ENCODE measurements at places on chromosomes 11 and 22.

- DNase-seq = no peak
These were observed 8.9 kb downstream of the TMEM218 start for GRCh38 chr11:125102510-125102909.

DNA sequence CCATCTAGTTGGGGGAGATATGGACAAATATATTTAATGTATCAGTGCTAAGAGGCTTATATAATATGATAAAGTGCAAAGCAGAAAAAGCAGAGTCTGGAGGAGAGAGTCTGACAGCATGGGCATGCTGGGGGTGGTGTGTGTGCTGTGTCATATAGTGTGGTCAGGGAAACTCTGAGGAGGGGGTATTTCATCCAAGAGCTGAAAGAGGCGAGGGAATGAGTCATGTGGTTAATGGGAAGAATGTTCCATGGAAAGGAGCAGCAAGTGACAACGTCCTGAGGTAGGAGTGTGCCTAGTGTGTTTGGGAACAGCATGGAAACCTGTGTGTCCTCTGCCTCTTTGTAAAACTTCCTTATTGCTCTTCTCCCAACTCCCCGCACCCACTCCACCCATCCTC lies 38.0 kb downstream of the EIF3F start:
- no peak for DNase-seq

GRCh38 chr11:119623682-119624081 lies 105.3 kb downstream of the NECTIN1 start:
- no peak for DNase-seq

- peak; percentile 54 for DNase-seq
These were observed 4.0 kb downstream of the VWCE start for GRCh38 chr11:61290905-61291690.

- no peak for DNase-seq
These were observed 842 bp downstream of the HEPACAM start for GRCh38 chr11:124934862-124935547.

DNA sequence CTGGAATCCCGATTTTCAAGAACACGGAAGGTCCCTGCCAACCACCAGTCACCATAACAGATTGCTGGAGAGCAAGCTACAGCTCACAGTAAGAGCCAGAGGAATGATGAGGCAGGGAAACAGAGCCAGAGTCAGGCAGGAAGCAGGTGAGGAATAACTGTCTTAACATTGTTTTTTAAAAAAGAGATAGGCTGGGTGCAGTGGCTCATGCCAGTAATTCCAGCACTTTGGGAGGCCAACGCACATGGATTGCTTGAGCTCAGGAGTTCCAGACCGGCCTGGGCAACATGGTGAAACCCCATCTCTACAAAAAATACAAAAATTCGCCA lies 13.5 kb upstream of the CASTOR1 start:
- no peak for DNase-seq

DNA sequence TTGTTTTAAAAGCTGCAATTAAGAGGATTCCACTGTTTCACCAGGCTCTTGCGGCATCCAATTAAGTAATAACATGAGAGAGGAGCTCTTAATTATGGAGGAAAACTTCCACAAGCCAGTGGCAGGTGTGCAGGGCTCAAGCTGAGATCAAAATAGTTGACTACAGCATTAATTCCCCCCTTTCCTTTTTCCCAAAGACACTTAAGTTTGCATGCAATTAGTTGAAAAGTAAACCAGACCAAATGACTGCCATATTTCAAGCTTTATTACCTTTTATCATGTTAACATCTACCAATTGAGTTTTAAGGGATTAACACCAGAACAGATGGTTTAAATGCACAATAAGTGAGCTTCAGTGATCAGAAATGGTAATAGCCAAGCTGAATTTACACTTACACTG lies 32.1 kb downstream of the FAM168A start:
- DNase-seq = no peak

DNA sequence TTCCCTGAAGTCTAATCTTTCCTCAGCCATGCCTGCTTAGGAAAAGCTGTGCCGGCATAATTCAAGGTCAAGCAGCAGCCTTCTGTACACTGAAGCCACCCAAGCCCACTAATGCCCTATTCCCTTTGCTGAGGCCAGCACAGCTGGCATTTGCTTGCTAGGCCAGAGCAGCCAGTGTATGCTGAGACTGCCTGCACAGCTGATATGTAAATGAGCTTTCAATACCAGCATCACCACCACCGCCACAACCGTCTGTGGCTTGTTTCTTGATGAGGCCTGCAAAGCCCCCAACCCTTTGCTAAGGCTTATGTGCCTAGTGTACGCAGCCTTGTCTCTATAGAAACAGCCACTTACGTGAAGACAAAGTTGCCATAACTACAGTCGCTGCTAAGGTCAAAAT lies 56.3 kb upstream of the TNRC6B start:
- DNase-seq = no peak

- peak; percentile 86 for DNase-seq
These were observed 16.2 kb downstream of the API5 start for GRCh38 chr11:43327987-43328386.

DNA sequence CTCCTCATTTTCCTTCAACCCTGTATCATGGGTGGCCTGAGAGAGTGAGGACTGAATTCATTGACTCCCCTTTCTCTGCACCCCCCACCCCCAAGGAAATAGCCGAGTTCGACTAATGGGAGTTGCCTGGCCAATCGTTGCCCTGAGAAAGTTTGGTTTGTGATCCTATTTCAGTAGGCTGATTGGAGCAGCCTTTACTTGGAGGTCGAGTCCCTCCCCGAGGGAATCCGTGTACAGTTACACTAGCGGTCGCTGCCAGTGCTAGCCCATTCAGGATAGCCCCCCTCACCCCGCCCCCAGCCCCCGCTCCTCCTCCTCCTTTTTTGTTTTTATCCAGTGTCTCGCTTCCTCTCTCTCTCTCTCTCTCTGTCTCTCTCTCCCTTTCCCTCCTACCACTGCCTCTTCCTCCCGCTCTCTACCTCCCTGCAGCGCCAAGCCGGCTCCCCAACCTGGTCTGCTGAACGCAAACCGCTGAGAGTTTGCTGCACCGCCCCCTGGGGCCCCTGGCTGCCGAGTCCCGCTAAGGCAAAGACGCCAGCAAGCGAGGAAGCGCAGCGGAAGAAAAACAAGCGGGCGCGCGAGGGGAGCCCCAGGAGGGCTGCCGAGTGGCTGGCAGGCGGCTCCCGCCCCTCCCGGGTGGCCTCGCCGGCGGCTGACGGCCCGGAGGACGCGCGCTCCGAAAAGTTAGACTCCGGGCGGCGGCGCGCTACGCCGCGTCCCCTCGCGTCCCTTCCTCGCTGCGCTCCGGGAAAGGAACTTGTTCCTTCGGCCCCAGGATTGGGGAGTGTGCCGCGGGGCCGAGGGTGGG lies at the start of gene GRAMD1B:
TSS of gene GRAMD1B (plus strand) at position 357 of the 808 bp plus-strand sequence. CDS start 524 bp downstream, outside the sequence.
- peak; percentile 48 for DNase-seq

- DNase-seq = peak; percentile 86
These were observed 4.1 kb upstream of the MAPK11 start for GRCh38 chr22:50274311-50274710.

GRCh38 chr22:44920183-44920582 lies 89.6 kb downstream of the PHF21B start:
- DNase-seq = no peak

GRCh38 chr11:43145653-43146052 lies 166.1 kb upstream of the API5 start:
- no peak for DNase-seq

DNA sequence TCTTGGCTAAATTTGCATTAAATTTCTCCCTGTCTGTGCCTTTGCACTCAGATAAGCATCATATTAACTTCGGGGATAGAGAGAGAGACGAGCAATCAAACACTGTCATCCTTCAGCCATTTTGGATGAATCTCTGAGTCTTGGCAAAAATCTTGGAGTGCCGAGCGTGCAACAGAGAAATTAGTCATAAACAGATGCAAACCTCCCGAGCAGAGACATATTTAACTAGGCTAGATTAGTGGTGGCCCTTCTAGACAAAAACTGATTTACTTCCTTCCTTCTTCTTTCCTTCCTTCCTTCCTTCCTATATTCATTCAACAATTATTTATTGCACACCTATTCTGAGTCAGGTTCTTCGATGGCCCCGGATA lies 114.4 kb upstream of the BLID start:
- DNase-seq = no peak

- no peak for DNase-seq
These were observed 106.8 kb downstream of the DCDC1 start for GRCh38 chr11:31262761-31263160.

GRCh38 chr11:60890696-60891095 lies 15.7 kb downstream of the PRPF19 start:
- peak; percentile 62 for DNase-seq

- DNase-seq = no peak
These were observed 27.0 kb downstream of the GDPD5 start for GRCh38 chr11:75498556-75499255.

DNA sequence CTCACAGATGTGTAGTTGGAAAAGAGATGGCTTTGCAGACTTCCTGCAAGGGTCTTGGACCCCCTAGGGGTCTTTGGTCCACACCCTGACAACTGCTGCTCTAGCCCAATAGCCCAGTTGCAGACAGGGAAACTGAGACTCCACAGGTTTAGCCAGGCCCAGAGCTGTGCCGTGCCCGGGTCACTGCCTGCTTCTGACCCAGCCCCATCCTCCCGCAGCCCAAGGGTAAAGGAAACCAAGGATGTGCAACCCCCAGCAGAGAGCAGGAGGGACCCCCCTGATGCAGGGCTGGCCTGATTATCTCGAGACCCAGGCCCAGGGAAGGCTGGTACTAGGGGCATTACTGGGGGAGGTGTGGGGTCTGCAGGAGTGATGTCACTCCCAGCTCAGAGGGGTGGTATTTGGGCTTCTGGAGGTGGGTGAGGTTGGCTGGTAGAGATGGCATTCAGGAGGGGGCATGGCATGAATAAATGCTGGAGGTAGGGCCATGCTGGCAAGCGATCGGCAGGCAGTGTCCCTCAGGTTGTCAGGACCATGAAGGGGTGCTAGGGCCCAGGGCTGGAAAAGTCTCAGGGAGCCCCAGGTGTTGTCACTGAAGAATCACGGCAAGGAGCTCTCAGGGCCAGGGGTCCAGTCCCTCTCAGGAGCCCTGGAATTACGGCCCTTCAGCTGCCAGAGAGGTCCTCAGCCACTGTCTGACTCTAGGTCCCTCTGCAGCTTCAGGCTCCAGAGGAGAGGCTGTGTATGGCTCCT lies 21.1 kb downstream of the MYO7A start:
- no peak for DNase-seq

DNA sequence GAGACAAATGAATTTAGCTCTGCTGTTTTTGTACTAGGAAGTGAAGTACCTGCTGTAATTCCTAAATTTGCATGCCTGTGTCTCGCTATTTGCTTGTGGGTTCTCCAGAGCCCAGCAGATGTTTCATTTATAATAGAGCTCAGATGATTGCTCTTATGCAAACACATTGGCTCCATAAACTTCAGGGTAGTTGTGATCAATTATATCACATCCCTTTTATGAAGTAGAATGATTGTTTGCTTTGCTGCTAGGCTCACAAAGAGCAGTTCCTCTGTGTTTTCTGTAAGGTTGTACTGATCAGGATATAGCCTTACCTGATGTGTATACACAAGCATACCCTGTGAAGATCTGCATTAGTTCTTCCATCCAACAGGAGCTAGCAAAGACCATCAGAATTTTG lies 64.1 kb downstream of the C11orf87 start:
- no peak for DNase-seq

GRCh38 chr11:69416762-69417698 lies 64.4 kb upstream of the LINC01488 start:
- no peak for DNase-seq

DNA sequence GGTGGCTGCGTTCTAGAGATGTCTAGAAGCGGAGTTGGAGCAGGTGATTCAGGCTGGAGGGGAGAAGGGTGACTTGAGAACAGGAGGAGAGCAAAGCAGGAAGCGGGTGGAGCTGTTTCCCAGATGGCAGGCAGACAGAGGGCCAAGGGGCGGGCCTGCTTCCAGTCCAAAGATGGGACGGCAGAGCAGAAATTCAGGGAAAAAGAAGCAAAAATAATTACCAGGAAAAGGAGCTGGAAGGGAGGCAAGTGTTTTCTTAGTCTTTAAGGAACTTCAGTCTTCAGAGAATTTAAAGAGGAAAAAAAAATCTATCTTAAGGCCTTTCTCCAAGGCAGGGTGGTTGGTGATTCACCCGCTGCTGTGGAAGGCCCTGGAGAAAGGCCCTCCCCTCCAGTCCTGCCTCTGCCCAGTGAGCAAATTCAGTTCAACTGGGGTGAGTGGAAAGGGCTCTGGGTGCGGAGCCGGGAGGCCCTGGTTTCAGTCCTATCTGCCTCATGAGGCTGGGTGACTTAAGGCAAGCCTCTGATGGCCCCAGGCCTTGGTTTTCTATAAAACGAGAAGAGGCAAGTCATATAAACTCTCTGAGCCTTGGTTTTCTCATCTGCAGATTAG lies 4.5 kb upstream of the CREB3L1 start:
- no peak for DNase-seq

- DNase-seq = no peak
These were observed 40.2 kb upstream of the MTNR1B start for GRCh38 chr11:92929246-92929645.

GRCh38 chr11:64340671-64341335 lies 799 bp downstream of the CCDC88B start:
- DNase-seq = peak; percentile 76

DNA sequence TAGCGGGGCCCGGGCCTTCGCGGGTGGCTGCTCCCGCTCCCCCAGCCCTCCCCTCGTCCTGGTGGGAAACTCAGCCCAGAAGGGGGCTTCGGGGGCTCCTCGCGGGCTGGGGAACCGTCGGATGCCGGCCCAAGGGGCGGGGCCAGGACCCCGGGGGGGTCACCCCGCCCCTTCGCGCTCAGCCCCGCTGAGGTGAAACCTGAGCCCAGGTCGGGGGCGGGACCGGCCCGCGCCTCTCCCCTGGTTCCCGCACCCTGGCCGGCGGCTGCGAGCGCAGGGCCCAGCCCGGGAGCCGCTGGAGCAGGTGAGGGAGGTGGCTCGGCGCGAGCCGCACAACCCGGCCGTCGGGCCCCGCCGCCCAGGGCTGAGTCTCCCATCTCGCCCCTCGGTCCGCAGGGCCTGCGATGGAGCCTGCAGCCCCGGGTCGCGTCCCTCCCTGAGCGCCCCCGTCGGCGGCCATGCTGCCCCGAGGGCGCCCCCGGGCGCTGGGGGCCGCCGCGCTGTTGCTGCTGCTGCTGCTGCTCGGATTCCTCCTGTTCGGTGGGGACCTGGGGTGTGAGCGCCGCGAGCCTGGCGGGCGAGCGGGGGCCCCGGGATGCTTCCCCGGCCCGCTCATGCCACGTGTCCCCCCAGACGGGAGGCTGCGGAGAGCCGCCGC lies at the start of gene LARGE2:
TSS of gene LARGE2 (plus strand) at position 232 of the 658 bp plus-strand sequence. CDS start at position 459, 227 bp downstream.
- no peak for DNase-seq

GRCh38 chr22:26484360-26484706 lies 656 bp downstream of the SRRD start:
- peak; percentile 83 for DNase-seq

- DNase-seq = peak; percentile 49
These were observed 921 bp downstream of the TESMIN start for GRCh38 chr11:68750195-68751003.
